ENCODE measurements at places on chromosomes 7 and 10. TPM values are rescaled to one million over a fixed set of nuclear protein-coding genes. Genes with fewer than 3 reads are reported as not detected.

Gene CD36
- total RNA-seq: 34.4 TPM

Gene CUZD1
- not detected for total RNA-seq

- DNase-seq: no peak
These were observed 155.2 kb upstream of the GNAI1 start for GRCh38 chr7:79979437-79979836.

- DNase-seq: peak; percentile 72
These were observed 24.3 kb upstream of the ZRANB1 start for GRCh38 chr10:124917428-124918190.

Gene ZRANB1
- 32.0 TPM for total RNA-seq

DNA sequence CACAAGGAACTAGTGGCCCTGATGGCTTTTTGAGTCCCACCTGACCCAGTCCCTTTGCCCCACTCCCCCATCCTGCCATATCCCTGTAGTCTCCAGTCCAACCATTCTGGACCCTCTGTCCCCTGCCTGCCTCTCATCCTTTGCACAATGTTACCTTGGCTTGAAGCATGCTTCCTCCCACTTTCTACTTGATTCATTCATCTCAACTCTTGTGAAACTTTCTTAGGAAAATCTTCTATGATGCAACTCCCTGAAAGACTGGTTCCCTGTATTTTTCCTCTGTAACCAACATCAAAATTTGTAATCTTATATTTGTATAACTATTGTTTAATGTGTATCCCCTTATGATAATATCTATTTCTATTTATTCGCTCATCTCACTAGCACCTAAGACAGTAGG, 151.5 kb downstream of the LRRTM3 start:
- no peak for DNase-seq

DNA sequence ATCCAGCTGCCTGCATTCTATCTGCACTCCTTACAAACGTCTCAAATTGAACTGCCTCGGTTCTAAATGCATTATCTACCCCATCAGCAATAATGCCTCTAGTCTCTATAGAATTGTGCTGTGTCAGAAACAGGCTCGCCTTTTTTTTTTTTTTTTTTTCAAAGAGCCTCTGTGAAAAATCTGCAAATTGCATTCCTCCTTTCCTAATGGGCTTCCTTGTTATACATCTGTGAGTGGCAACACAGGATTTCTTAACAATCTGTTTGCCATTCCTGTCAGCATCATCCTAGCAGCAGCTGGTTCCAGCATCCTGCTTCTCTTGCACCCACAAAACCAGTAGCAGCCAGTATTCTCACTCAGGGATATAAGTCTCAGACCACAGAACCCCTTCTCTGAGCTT, 413.5 kb upstream of the SEMA3D start:
- no peak for DNase-seq

- no peak for DNase-seq
These were observed 91.8 kb upstream of the DOCK1 start for GRCh38 chr10:126813432-126813831.

Gene HELLS
- total RNA-seq: 14.7 TPM

- no peak for DNase-seq
These were observed 103.2 kb downstream of the WDR37 start for GRCh38 chr10:1159131-1160061.

DNA sequence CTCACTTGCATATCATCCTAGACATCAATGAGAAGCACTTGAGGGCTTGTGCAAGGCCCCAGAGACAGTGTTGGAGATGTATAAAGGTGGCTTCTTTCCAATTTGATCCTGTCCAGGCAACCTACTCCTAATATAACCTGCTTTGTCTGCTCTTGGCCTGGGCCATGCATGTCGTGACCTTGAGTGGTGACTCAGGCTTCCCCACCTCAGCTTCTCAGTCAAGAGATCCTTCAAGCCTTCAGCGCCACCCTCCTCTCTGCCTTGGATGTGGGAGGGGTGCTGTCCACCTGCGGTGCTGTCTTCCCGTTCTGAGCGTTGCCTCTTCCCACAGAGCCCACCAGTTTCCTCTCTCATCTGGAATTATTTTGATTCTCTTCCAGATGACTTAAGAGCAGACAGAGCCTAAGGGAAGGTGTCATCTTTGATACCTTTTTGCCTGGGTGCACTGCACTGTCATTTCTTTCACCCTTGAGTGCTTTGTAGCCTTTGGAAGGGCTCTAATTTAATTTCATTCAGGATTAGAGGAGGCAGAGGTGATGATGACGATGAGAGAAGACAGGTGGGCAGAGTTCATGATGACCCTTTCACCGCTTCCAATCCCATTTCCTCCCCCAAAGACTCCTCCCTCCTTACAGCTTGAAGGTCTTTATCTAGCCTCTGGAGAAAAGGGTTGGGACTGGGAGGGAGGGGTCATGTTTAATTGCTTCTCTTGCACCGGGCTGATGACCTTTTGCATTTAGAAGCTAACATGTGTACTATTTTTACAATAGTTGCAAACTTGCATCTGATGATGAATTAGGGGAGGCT, 6.9 kb downstream of the LSMEM1 start:
- no peak for DNase-seq

DNA sequence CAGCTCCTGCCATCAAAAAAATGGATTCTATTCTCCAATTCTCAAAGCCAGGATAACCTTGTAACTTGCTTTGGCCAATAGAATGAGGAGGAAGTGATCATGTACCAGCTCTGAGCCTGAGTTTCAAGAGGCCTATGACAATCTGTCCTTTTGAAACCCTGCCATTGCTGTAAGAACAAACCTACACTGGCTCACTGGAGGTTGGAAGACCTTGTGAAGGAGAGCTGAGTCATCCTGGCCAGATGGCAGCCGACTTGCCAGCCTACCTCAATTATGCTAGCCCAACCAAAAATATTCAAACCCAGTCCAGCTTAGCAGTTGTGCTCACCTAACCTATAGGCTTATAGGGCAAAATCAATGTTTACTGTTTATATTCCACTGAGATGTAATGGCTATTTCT, 93.0 kb downstream of the HGF start:
- DNase-seq: no peak

Gene VKORC1L1
- total RNA-seq: 24.6 TPM

DNA sequence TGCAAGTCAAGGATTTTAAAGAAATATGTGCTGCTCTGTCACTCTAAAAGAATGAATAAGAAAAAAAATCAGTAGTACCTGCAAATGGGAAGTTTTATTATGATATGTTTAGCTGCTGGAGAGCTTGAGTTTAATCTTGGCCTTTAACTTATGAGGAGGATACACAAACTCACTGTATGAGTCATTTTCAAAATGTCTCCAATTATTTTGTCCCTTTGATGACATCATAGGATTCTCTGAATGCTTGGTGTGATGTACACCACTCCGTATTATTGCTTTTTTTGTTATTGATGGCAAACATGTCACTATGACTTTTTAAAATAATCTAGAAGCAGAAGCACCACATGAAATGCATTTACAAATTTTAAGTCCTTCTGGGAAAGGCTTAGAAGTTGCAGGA, 125.8 kb downstream of the RALA start:
- no peak for DNase-seq

DNA sequence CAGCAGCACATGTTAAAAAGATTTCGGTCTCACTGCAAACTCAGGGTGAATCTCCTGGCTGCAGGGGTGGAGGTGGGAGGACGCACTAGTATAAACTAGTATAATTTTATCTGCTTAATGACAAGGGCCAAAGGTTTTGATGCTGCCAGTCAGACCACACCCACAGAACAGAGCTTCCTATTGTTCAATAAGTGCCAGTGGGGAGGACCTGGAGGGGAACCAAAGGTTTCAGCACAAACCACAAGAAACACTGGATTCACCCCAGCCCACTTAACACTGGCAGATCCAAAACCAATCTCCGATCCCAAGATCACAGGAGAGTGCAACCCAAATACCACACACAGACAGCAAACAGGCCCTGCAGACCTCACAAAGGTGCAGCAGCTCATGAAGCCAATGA, 6.6 kb downstream of the VOPP1 start:
- DNase-seq: no peak

DNA sequence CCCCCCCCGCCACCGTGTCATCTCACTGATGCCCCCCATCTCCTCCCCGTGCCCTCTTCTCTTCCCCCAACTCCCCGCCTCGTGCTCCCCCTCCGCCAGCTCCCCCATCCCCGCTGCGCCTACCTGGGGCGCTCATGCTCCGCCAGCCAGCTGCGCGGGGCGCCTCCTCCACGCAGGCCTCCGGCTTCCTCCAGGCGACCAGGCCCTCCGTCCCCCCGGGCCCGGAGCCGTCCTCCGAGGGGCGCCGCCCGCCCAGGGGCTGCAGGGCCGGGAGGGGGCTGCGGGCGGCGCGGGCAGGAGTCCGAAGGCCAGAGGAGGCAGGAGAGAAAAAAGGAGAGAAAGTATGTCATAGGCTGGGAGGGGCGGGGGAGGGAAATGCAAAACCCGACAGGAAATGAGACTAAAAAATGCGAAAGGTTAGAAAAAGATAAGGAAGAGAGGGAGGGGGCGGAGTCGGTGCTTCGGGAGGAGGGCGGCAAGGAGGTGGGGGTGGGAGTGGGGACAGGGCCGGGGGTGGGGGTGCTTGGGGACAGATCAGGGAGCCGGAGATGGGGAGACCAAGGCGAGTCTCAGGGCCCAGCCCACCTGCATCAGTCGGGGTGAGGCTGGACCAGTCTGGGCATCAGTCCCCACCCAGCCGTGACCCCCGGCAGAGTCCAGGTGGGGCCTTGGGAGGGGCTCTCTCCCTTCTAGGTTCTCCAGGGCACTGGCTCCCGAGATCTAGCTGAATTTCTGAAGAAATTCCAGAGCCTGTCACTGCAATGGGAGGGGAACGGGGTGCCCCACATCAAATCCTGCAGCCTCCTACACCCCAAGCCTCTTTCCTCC, at the start of gene CARD11:
Gene CARD11 (minus strand): TSS at position 324 of the 828 bp plus-strand sequence. CDS start 85,361 bp downstream, outside the sequence.
- DNase-seq: peak; percentile 21

DNA sequence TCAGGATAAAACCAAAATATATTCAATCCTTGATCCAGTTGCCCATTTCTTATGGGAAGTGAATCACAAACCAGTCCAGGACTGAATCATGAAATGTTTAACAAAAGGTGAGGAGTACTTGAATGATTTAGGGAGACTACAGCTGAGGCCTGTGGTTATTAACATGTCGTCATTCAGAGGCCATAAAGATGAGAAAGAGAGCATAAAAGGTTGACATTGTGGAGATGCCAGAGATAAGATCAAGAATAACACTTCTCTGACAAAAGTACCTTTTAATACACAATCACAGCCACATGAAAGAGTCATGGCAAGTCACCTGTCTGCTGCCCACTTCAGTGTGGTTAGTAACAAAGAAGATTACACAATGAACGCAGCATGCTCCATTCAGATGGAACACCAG, 1195.7 kb upstream of the SORCS1 start:
- no peak for DNase-seq

Gene PLAC9
- total RNA-seq: 169 TPM

Gene CCSER2
- total RNA-seq: 27.2 TPM

Gene TPK1
- total RNA-seq: 13.5 TPM

- no peak for DNase-seq
These were observed 143.9 kb upstream of the LSM8 start for GRCh38 chr7:118039963-118040489.

DNA sequence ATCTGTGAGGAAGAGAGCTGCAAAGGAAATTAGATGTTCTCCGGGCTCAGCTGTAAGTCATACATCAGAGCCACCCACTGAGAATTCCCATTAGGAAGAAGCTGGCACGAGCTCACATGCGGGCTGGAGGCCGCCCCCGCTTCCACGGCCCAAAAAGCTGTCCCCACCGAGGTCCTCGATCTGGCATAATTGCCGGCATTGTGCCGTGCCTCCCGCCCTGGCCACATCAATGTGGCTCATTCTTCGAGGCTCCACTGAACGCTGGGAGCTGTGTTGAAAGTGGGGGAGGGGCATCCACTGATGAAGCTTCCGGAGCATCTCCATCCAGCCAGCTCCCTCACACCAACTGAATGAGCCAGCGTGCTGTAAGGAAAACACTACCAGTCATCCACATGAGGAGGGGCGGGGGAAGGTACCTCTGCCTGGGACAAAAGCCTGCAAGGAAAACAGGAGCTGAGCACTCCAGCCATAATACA, 173.1 kb downstream of the PTPRN2 start:
- no peak for DNase-seq

Gene C7orf57
- 1.2 TPM for total RNA-seq
